ENCODE measurements at places on chromosomes 7 and 10.
A peak's percentile ranks its signal among the peaks of the same experiment; 100 is the strongest.

DNA sequence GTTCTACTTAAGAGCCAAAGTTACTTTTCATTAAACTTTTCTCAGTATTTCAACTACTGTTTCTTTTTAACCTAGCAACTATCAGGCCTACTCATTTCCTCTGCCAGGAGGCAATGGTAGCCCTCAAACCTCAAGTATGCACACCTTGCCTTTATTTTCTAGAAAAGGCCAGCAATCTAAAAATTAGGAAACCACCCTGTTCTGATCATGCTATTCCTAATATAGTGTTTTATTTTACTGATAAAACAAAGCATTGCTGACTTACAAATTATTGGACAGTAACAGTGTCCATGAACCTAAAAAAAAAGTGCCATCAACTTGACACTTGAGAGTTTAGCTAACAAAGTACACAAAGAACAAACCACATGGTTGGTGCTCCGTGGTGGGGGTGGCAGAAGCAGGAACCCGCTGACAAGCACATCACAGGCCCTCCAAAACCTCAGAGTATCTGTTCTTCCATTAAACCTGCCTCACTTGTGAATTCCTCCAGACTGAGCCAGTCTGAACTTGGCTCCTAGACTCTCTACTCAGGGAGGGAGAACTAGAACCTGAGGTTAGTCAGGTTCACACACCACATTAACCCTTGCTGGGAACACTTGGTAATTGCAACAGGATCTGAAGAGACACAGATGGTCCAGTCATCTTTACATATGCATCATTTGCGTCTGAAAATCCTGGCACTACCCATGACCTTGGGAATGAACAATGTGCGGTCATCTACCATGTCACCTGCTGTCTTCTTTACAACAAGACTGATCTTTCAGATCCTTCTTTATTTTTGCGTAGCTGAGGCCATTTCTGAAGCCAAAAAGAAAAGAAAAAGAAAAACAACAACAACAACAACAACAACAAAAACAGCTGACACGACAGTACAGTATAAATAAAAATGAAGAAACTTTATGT, 31.9 kb downstream of the PIP4K2A start:
- DNase-seq, result peak; percentile 53

- DNase-seq, result no peak
Observed at GRCh38 chr10:124992462-124993344, 50.8 kb downstream of the ZRANB1 start.

DNA sequence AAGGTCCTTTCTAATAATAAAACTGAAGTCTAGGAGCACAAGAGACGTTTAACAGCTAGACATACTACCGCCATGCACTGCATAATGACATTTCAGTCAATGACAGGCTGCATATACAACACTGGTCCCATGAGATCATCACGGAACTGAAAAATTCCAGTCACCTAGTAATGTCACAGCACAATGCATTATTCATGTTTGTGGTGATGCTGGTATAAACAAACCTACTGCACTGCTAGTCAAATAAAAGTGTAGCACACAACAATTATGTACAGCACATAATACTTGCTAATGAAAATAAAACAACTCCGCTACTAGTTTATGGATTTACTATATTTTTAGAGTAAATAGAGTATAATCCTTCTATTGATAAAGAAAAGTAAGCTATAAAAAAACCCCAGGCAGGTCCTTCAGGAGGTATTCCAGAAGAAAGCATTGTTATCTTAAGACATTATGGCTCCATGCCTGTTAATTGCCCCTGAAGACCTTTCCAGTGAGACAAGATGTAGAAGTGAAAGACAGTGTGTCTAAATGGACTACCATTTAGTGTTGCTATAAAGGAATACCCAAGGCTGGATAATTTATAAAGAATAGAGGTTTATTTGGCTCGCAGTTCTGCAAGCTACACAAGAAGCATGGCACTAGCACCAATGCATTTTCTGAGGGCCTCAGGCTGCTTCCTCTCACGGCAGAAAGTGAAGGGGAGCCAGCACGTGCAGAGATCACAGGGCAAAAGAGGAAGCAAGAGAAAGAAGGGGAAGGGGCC, 47.1 kb downstream of the HIBADH start:
- no peak for DNase-seq

DNA sequence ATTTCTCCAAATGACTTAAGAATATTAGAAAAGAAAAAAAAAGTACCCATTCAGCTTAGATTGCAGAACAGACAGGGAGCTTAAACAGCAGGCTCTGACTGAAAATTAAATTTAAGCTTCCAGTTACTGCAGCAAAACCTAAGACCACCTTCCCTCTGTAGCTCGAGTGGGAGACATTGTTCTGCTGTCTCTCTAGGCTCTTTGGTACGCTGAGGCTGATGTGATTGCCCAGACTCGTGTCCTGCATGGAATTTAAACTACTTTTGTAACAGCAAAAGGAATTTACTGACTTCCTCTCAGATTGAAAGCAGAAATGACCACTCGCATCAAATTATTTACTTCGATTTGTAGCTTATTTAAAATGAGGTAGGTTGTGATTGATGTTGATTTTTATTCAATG, 124.6 kb downstream of the LRRTM3 start:
- DNase-seq, result no peak

DNA sequence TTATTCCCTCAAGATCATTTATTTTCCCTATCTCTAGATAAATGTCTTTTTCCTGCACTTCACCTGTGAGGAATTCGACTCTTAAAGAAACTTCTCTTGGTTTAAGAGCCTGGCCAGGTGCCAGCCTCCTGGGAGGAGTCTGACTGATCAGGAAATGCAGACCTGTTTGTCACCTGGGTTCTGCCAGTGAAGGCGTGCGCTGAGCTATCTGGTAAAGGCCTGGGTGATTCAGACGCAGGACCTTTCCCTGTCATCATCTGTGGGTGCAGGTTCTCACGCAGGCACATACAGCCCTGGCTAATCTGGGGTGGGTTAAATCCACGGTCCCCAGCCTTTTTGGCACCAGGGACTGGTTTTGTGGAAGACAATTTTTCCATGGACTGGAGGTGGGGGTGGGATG, 65.3 kb upstream of the AQP1 start:
- no peak for DNase-seq

DNA sequence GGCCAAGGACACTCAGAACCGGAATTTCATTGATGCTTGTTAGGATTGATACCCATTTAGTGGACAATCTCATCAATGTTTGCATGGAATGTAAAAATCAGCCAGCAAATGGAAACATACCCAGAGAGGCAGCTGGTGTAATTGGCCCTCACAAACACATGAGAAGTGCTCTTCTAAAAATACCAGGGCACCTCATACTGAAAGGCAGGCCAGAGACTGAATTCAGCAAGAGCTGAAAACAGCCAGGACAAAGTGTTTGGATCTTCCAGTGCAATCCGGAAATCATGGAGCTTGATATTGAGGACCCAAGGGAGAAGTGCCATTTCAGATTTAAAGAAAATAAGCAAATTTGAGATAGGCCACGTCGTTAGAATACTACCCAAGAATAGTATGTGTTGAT, 498.6 kb downstream of the GALNT17 start:
- no peak for DNase-seq

DNA sequence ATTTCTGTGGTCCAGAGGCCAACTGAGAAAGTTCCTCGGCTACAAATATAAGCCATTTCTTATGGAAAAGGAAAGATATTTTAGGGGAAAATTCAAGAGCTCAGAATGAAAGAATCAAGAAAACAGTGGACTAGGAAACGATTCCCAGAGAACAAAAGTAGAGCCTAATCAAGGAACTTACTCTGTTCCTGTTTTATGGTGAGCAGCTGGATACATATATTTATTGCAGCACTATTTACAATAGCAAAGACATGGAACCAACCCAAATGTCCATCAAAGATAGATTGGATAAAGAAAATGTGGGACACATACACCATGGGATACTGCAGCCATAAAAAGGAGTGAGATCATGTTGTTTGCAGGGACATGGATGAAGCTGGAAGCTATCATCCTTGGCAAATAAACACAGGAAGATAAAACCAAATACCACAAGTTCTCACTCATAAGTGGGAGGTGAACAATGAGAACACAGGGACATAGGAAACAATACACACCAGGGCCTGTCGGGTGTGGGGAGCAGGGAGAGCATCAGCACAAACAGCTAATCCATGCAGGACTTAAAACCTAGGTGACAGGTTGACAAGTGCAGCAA, 298.7 kb downstream of the THSD7A start:
- no peak for DNase-seq

- no peak for DNase-seq
Observed at GRCh38 chr10:97204826-97205679, 19.3 kb upstream of the SLIT1 start.

GRCh38 chr7:55099821-55100543, 81.2 kb downstream of the EGFR start:
- no peak for DNase-seq

All from stimulated activated CD8-positive, alpha-beta memory T cell treated with anti-CD3 and anti-CD28 coated beads, Interleukin-15, amount 100 ng/mL, for 48 hours (primary cell).